ENCODE measurements at places on chromosomes 7 and 10.

- DNase-seq, result no peak
- H3K27ac ChIP-seq, result no peak overlapping the region
- no peaks in the 10 kb centered on the region for H3K27me3 ChIP-seq
- no peaks in the 10 kb centered on the region for H3K4me1 ChIP-seq
Measured at GRCh38 chr7:134757938-134758337, 21.5 kb upstream of the CALD1 start.

DNA sequence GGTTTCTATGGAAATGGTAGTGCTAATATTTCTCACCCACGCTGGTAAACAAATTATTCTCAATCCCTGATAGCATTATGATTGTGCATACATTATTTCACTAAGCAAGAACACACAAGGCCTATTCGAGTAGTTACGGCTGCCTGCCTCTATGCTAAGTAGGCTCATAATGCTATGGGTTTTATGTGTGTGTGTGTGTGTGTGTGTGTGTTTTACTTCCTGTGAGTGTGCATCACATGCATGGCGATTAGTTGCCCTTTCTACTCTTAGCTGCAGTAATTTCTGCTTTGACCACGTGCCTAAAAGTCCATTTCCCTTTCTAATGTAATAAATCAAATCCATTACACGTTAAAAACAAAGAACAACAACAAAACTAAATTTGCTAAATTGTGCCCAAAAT lies 117.0 kb downstream of the CHCHD3 start:
- DNase-seq, result no peak
- no peaks in the 10 kb centered on the region for H3K36me3 ChIP-seq
- no peak overlapping the region for H3K27ac ChIP-seq
- no peak overlapping the region for H3K4me3 ChIP-seq
- H3K27me3 ChIP-seq, result no peaks in the 10 kb centered on the region
- no peaks in the 10 kb centered on the region for H3K4me1 ChIP-seq

DNA sequence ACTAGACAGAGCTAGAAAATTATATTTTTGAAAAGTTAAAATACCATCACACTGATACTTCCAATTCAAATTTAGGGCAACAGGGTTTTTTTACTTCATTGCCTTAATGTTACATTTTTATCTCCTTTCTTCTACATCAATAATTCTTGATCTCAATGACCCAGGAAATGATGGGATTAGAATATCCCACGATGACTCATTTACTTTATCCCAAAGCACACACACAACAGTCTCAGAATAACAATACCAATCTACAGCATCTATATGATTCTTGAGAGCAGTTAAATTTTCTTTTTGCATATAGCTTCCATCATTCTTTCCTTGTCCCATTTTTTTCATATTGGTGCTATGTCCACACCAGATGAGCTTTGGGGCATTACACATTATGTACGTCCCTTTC lies 98.4 kb upstream of the EEPD1 start:
- no peak overlapping the region for H3K4me3 ChIP-seq
- peaks cover 4% of the 10 kb centered on the region for H3K4me1 ChIP-seq
- DNase-seq, result no peak
- H3K27me3 ChIP-seq, result no peaks in the 10 kb centered on the region
- no peak overlapping the region for H3K27ac ChIP-seq
- H3K36me3 ChIP-seq, result no peaks in the 10 kb centered on the region

DNA sequence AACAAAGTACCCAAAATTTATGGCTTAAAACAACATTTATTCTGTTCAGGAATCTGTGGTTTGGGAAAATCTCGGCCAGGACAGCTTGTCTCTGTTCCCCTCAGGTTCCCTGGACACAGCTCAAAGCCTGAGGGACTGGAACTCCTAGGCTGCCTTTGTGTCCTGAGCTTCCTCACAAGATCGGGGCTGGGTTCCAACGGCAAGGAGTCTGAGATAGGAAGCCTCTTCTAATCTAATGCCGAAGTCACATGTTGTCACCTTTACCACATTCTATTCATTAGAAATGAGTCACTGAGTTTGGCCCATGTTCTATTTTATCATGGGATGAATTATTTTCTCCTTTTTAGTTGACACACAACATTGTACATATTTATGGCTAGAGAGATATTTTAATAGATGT lies 80.5 kb downstream of the ANKRD26 start:
- H3K4me1 ChIP-seq, result no peaks in the 10 kb centered on the region
- no peak overlapping the region for H3K4me3 ChIP-seq
- H3K27me3 ChIP-seq, result no peaks in the 10 kb centered on the region
- no peak overlapping the region for H3K27ac ChIP-seq

- no peak overlapping the region for H3K4me3 ChIP-seq
- H3K36me3 ChIP-seq, result no peaks in the 10 kb centered on the region
- no peaks in the 10 kb centered on the region for H3K4me1 ChIP-seq
- H3K27ac ChIP-seq, result no peak overlapping the region
- H3K27me3 ChIP-seq, result no peaks in the 10 kb centered on the region
- no peak for DNase-seq
Measured at GRCh38 chr7:1103789-1104515, 16.0 kb downstream of the GPER1 start.

- H3K4me3 ChIP-seq, result no peak overlapping the region
- peak overlapping the region; percentile 56 for H3K27ac ChIP-seq
- peaks cover 4% of the 10 kb centered on the region for H3K4me1 ChIP-seq
- DNase-seq, result peak; percentile 89
- no peaks in the 10 kb centered on the region for H3K36me3 ChIP-seq
Measured at GRCh38 chr10:24383681-24384106, 174.8 kb downstream of the KIAA1217 start.

- no peak overlapping the region for H3K27ac ChIP-seq
- H3K4me3 ChIP-seq, result no peak overlapping the region
- no peaks in the 10 kb centered on the region for H3K27me3 ChIP-seq
- H3K4me1 ChIP-seq, result peaks cover 27% of the 10 kb centered on the region
Measured at GRCh38 chr10:125089469-125089868, 70.9 kb downstream of the CTBP2 start.

- peaks cover 28% of the 10 kb centered on the region for H3K4me1 ChIP-seq
- no peaks in the 10 kb centered on the region for H3K36me3 ChIP-seq
- peaks cover 98% of the 10 kb centered on the region for H3K27me3 ChIP-seq
- H3K4me3 ChIP-seq, result no peak overlapping the region
- no peak for DNase-seq
- H3K27ac ChIP-seq, result no peak overlapping the region
Measured at GRCh38 chr10:117541909-117542705, 439 bp upstream of the EMX2 start.

- peaks cover 17% of the 10 kb centered on the region for H3K36me3 ChIP-seq
- H3K4me3 ChIP-seq, result no peak overlapping the region
- no peak overlapping the region for H3K27ac ChIP-seq
Measured at GRCh38 chr7:36894190-36894589, 169.9 kb upstream of the AOAH start.

DNA sequence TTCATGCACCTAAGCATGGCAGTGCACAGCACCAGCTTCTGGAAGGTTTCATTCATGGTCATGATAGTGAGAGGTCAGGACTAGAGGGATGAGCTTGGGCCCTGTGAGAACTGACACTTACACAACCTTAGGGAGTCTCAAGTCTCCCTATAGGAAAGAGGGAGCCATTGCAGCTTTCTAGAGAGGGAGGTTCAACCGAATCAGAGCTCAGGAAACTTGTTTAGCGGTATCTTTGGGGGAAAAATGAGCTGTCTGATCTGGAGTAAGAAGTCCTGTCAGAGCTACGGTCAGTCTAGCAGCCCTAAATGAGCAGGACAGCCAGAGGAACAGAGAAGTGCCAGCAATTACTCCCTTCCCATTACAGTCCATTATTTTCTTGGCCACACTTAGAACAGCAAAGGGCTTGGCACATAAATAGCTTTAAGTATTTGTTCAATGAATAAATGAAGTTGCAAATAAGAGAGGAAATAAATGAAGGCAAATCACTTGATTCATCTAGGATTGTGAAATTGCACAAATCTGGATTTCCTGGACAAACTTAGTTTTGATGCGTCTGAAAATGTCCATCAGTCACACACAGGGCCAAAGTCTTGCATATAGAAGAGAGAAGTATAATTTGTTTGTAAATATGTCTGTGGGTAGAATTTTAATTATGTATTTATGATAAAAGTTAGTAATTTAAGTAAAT lies 262.0 kb downstream of the GLI3 start:
- no peak overlapping the region for H3K4me3 ChIP-seq
- no peaks in the 10 kb centered on the region for H3K36me3 ChIP-seq
- peak overlapping the region; percentile 7 for H3K27ac ChIP-seq
- H3K4me1 ChIP-seq, result peaks cover 16% of the 10 kb centered on the region

DNA sequence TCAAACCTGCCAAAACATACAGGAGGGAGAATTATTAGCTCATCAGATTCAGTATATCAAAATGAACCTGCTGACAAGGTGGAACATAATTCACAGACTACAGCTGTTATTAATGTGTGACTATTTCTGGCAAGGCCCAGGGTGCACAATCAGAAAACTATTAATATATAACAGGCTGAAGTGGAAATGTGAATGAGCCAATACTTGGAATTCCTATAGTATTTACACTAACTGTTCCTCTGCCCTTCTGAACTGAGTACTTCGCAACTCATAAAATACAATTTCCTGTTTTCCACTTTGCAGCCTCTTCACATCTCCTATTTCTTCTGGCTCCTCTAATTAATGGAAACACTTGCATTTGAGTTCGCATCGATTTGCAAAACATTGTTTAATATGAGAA lies 330.8 kb downstream of the DPP6 start:
- DNase-seq, result no peak
- H3K4me1 ChIP-seq, result no peaks in the 10 kb centered on the region
- no peak overlapping the region for H3K27ac ChIP-seq
- H3K4me3 ChIP-seq, result no peak overlapping the region
- H3K36me3 ChIP-seq, result no peaks in the 10 kb centered on the region

DNA sequence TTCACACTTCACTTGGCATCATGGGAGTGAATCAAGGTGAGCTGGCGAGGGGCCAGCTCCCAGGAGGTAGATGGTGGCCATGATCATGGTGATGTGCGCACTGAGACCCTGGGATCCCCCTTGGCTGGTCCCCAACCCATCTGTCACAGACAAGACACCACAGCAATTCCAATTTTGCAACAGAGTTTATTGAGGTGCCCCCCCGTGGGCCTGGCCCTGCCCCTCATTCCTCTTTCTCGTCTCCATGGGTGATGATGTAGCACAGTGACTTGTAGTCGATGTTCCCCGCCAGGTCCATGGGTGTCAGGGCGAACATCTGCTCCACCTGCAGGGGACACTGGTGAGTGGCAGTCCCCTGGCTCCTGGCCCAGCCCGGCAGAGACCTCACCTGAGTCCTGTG lies 2.4 kb downstream of the MYL7 start:
- H3K36me3 ChIP-seq, result no peaks in the 10 kb centered on the region
- peak; percentile 58 for DNase-seq
- no peak overlapping the region for H3K4me3 ChIP-seq
- H3K27ac ChIP-seq, result no peak overlapping the region
- H3K4me1 ChIP-seq, result no peaks in the 10 kb centered on the region

DNA sequence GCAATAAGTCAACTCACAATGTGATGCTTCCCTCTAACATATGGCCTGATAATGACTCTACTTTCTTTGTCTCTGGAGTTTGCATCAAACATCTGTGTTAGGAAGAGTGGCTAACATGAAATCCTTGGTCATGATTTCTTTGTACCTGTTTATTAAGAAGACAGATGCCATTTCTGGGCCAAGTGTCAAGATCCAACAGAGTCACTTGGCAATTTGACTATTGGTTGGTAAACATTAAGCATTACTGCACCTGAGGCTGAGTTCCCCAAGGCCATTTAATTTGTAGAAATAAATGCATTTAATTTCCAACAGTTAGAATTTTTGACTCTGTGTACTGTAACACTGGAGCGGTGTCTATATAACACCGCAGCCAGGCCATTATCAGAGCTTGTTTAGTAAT lies 403.7 kb downstream of the GALNT17 start:
- H3K27me3 ChIP-seq, result no peaks in the 10 kb centered on the region
- H3K4me3 ChIP-seq, result no peak overlapping the region
- no peaks in the 10 kb centered on the region for H3K36me3 ChIP-seq
- H3K4me1 ChIP-seq, result no peaks in the 10 kb centered on the region
- no peak overlapping the region for H3K27ac ChIP-seq

- DNase-seq, result no peak
- no peaks in the 10 kb centered on the region for H3K27me3 ChIP-seq
- no peak overlapping the region for H3K27ac ChIP-seq
- H3K4me3 ChIP-seq, result no peak overlapping the region
Measured at GRCh38 chr7:14045651-14046050, 56.2 kb upstream of the ETV1 start.

DNA sequence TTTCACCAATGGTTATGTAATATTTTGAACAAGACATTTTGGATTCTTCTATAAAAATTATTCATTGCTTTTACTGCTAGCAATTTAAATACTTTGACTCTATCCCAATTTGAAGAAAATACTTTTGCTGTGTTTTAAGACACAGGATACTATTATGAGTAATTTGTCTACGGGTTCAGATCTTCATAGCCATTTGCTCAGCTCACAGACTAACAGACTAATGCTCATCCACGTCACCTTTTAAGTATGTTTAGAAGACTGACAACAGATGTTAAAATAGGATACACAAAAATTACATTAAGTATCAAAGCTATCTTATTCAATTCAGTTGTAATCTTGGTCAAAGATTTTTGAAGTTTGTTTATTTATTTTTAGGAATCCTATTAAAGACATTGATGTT lies 251.3 kb upstream of the CHRM2 start:
- H3K36me3 ChIP-seq, result no peaks in the 10 kb centered on the region
- no peak for DNase-seq
- no peaks in the 10 kb centered on the region for H3K4me1 ChIP-seq
- H3K4me3 ChIP-seq, result no peak overlapping the region
- no peak overlapping the region for H3K27ac ChIP-seq
